NCI-H1436 (cell line): ENCODE measurements at places on chromosomes 1 and 21.

DNA sequence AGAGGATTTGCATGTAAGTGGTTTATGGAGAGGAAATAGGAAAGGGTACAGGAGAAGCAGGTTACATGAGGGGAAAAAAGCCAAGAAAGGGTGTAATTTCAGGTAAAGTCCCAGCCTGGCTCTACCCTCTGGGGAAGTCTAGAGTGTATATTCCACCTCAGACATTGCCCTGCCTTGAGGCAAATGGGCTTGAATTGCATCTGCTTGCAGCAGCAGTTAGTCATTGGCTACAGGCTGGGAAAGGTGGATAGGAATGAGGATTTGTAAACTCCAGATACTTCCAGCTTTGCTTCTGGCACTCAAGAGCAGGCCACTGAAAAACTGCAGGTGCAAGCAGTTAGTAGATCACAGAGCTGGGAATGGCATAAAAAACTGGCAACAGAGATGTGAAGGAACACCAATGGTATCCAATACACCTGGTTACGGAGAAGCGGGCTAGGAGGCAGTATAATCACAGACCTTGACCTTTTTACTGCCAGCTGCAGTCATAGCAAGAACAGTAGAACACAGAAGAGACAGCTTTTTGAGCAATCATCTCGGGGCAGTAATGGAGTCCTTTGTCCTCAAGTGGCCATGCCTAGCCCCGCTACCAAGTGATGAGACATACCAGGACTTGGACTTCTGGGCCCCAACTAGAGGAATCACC lies 226.9 kb upstream of the NRIP1 start:
- no peak for DNase-seq

DNA sequence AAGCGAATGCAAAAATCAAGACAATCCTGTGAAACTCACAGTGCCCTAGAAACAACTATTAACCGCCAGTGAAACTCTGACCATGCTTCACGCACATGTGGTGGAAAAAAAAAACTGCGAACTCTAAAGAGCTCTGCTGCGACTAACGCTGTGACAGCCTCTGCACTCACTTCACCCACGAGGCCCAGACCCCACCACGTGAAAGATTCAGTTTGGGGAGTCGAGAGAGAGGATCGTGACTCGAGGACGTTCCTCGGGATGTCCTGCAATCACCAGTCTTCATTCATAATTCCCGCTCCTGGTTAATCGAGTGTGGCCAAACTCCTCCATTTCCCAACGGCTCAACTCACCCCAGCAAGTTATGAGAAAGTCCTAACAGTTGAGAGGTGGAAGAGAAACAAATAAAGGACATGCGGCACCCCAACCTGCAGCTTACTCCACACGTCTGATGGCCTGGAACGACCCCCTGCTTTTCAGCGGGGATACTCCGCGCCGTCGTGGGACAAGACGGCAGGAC lies 1.1 kb downstream of the SERBP1 start:
- DNase-seq, result no peak

DNA sequence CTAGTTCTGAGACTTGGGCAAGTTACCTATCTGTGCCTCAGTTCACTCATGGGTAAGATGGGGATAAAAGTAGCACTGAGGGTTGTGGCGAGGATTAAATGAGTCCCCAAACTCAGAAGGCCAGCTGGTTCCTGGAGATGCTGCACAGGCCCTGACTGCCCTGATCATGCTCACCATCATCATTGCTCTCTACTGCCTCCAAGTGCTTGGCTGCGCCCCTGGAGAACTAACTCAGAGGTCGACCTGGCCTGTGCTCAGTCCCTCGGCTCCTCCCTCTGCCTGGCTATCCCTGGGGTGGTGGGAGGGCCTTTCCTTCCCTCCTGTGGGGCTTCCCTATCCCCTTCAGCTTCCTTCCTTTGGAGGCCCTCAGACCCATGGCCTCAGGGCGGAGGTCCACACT lies 5.6 kb downstream of the SLC5A9 start:
- DNase-seq, result no peak

DNA sequence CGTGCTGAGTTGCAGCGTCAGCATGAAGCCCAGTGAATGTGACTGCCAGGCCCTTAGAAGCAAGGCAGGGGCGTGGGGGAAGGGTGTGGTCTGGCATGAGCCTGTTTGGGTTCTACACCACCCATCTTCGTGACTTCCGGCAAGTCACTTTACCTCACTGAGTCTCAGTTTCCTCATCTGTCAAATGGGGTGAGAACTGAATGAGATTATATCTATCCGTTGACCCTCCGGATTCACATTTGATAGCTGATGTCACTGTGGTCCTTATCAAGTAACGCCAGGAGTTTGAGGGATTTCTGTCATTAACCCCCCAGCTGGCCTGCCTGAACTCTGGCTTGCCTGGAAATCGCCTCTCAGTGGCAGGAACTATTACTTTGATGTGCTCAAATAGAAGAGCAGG lies 15.6 kb downstream of the MRPL37 start:
- no peak for DNase-seq

DNA sequence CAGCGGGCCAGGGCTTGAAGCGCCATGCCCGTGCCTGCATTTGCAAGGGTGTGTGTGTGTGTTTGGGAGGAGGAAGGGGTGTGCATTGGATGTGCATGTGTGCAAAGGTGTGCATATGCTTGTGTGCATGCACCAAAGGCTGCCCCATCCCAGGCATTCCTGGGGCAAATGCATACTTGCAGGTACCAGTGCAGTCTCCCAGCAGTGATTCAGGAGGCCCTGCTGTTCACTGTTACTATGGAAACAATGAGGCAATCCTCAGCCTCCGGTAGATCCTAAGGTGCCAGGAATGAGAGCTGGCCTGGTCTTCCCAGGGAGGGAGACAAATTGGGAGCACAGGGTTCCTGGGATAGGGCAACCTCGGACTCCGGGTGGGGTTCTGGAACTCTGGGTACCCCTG lies 7.5 kb upstream of the FNDC5 start:
- no peak for DNase-seq
